ENCODE measurements at places on chromosomes 16 and 17. TPM values are rescaled to one million over a fixed set of nuclear protein-coding genes. Genes with fewer than 3 reads are reported as not detected.

The KCNJ18 gene
- total RNA-seq: not detected

The SPATA32 gene
- not detected for total RNA-seq

The DPEP3 gene
- total RNA-seq: not detected

The TBC1D26 gene
- total RNA-seq: 0.49 TPM

The CA5A gene
- total RNA-seq: not detected

The OSGIN1 gene
- 0.30 TPM for total RNA-seq

The ANKFN1 gene
- total RNA-seq: 5.5 TPM

The FBXW10B gene
- total RNA-seq: 3.6 TPM

The RMI2 gene
- total RNA-seq: 8.7 TPM
